Activated naive CD4-positive, alpha-beta T cell treated with anti-CD3 and anti-CD28 coated beads for 36 hours (primary cell): ENCODE measurements at places on chromosomes 7 and 10. TPM values are rescaled to one million over a fixed set of nuclear protein-coding genes. Genes with fewer than 3 reads are reported as not detected.

DNA sequence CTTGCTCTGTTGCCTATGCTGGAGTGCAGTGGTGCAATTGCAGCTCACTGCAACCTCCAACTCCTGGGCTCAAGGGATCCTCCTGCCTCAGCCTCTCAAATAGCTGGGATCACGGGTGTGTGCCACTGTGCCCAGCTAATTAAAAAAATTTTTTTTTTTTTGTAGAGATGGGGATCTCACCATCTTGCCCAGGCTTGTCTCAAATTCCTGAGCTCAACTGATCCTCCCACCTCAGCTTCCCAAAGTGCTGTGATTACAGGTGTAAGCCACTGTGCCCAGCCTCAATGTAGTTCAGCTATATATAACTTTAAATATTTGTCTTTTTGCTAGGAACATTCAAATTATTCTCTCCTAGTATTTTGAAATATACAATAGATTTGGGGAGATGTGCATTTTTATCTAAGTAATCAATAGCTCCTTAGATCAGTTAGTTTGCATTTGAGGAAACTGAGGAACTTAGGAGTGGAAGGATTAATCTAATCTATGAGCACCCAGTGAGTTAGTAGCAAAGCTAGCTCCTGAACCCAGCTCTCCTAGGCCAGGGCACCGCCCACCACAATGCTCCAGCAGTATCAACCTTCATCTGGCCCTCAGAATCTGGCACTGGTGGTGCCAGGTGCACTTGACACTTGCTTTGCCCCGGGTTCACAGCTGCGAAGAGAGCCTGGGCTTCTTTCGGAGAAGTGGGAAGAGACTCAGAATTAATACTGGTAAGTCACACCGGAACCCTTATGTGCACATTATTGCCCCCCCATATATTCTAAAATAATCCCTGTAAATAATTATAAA lies 5.9 kb upstream of the LRMDA start:
- H3K4me3 ChIP-seq, result no peak overlapping the region
- H3K4me1 ChIP-seq, result no peaks in the 10 kb centered on the region
- no peaks in the 10 kb centered on the region for H3K36me3 ChIP-seq
- H3K27ac ChIP-seq, result no peak overlapping the region
- peaks cover 14% of the 10 kb centered on the region for H3K27me3 ChIP-seq
- DNase-seq, result no peak

GRCh38 chr10:6074489-6075301 lies 12.5 kb upstream of the IL2RA start:
- H3K27me3 ChIP-seq, result no peaks in the 10 kb centered on the region
- peaks cover 55% of the 10 kb centered on the region for H3K4me1 ChIP-seq
- peak overlapping the region; percentile 59 for H3K27ac ChIP-seq
- DNase-seq, result peak; percentile 54
- H3K36me3 ChIP-seq, result no peaks in the 10 kb centered on the region

DNA sequence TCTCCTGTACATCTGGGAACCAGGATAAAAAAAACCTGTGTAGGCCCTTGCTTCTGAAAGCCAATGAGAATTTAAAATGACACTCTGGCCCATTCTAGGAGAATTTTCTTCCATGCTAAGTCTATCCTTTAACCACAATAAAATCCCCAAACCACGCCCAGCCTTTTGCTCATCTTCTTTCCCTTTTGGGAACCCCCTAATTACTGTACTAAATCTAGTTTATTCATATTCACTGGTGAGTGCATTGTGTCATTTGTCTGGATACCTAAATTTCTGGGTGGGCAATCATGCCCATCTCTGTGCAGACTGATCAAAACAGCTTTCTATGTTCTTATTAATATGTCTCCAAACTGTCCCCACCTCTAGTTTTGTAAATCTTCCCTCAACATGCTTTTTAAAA lies 11.7 kb upstream of the CDK14 start:
- H3K27ac ChIP-seq, result no peak overlapping the region
- no peaks in the 10 kb centered on the region for H3K4me1 ChIP-seq
- H3K4me3 ChIP-seq, result no peak overlapping the region

- H3K4me1 ChIP-seq, result peaks cover 42% of the 10 kb centered on the region
- no peak overlapping the region for H3K4me3 ChIP-seq
- H3K36me3 ChIP-seq, result peaks cover 14% of the 10 kb centered on the region
- no peak overlapping the region for H3K27ac ChIP-seq
- peak; percentile 18 for DNase-seq
Measured at GRCh38 chr10:62690703-62691102, 113.8 kb upstream of the ADO start.

GRCh38 chr10:72729528-72729927 lies 37.6 kb downstream of the MCU start:
- H3K27ac ChIP-seq, result no peak overlapping the region
- no peak overlapping the region for H3K4me3 ChIP-seq
- H3K4me1 ChIP-seq, result peaks cover 19% of the 10 kb centered on the region
- H3K27me3 ChIP-seq, result no peaks in the 10 kb centered on the region
- H3K36me3 ChIP-seq, result no peaks in the 10 kb centered on the region

GPR37 gene
- total RNA-seq, result not detected

SORCS3 gene
- not detected for total RNA-seq

DNA sequence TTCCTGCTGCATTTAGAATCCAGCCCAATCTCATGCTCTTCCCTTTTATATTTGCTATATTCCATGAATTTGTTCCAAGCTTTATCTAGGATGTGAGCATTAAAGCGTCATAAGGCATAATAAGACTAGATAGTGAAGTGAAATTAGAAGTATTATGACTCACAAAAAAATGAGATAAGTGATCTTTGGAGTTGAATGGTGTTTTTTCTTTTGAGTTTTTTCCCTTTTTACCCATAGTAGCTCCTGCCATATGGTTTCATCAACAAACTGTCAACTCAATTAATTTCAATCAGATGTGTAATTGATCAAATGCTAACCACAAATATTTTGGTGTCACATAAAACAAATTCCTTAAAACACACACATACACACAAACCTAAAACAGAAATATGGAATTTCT lies 17.0 kb downstream of the KLHDC10 start:
- H3K27me3 ChIP-seq, result no peaks in the 10 kb centered on the region
- no peak overlapping the region for H3K4me3 ChIP-seq
- DNase-seq, result no peak
- H3K27ac ChIP-seq, result no peak overlapping the region

GRCh38 chr7:51276967-51277366 lies 39.6 kb downstream of the COBL start:
- no peak overlapping the region for H3K27ac ChIP-seq
- H3K4me3 ChIP-seq, result no peak overlapping the region
- no peak for DNase-seq
- H3K36me3 ChIP-seq, result no peaks in the 10 kb centered on the region
- peaks cover 4% of the 10 kb centered on the region for H3K27me3 ChIP-seq

OPALIN gene
- not detected for total RNA-seq

TIMM23 gene
- total RNA-seq, result 54.3 TPM

GRCh38 chr7:134284011-134284410 lies 32.7 kb downstream of the SLC35B4 start:
- DNase-seq, result no peak
- H3K36me3 ChIP-seq, result no peaks in the 10 kb centered on the region
- H3K4me1 ChIP-seq, result no peaks in the 10 kb centered on the region
- H3K27ac ChIP-seq, result no peak overlapping the region

- no peak overlapping the region for H3K4me3 ChIP-seq
- H3K4me1 ChIP-seq, result peaks cover 6% of the 10 kb centered on the region
- no peak for DNase-seq
- no peak overlapping the region for H3K27ac ChIP-seq
- peaks cover 2% of the 10 kb centered on the region for H3K27me3 ChIP-seq
- H3K36me3 ChIP-seq, result no peaks in the 10 kb centered on the region
Measured at GRCh38 chr7:24135003-24135817, 148.8 kb upstream of the NPY start.

DNA sequence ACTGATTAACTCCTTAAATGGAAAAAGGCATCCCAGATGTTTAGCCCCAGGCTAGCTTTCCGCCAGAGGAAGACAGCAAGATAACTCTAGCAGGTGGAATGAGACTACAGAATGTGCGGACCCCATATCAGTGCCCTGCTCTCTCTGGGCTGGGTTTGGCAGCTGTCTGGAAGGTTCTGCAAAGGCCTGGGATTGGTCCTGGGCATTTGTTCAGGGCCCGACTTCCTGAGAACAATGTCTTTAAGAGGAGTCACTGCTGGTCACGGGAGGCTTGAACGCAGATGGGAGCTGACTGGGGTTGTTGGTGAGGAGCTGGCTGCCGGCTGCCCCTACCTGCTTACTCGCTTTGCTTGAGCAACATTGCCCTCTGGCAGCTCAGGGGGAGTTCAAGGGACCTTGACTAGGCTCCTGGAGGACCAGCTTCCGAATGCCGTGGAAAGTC lies 130.6 kb upstream of the BTBD16 start:
- DNase-seq, result no peak
- no peaks in the 10 kb centered on the region for H3K4me1 ChIP-seq
- peaks cover 4% of the 10 kb centered on the region for H3K27me3 ChIP-seq

TAS2R41 gene
- total RNA-seq, result not detected

- H3K27me3 ChIP-seq, result no peaks in the 10 kb centered on the region
- H3K4me1 ChIP-seq, result peaks cover 17% of the 10 kb centered on the region
- no peaks in the 10 kb centered on the region for H3K36me3 ChIP-seq
- H3K27ac ChIP-seq, result peak overlapping the region; percentile 0
- DNase-seq, result peak; percentile 89
- H3K4me3 ChIP-seq, result peak overlapping the region; percentile 69
Measured at GRCh38 chr10:30783939-30784501, 154.5 kb upstream of the LYZL2 start.

DNA sequence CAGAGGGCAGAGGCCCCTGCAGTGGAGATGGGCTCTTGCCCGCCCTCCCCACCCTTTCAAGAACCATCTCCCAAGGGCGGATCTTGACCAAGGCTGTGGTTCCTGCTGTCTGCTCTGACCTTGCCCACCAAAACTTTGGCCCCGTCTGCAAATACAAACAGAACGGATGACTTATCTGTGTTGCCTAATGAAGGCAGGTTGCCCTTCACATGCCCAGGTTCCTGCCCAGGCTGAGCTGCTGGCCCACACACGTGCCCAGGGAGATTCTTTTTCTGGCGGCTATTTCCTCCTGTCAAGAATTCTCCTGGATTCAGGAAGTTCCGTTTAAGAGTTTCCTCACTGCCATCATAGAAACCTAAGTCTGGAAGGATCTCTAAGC lies 78.3 kb downstream of the PROSER2 start:
- H3K4me1 ChIP-seq, result no peaks in the 10 kb centered on the region
- no peak overlapping the region for H3K4me3 ChIP-seq
- no peak overlapping the region for H3K27ac ChIP-seq
- DNase-seq, result no peak
- H3K27me3 ChIP-seq, result no peaks in the 10 kb centered on the region

DNA sequence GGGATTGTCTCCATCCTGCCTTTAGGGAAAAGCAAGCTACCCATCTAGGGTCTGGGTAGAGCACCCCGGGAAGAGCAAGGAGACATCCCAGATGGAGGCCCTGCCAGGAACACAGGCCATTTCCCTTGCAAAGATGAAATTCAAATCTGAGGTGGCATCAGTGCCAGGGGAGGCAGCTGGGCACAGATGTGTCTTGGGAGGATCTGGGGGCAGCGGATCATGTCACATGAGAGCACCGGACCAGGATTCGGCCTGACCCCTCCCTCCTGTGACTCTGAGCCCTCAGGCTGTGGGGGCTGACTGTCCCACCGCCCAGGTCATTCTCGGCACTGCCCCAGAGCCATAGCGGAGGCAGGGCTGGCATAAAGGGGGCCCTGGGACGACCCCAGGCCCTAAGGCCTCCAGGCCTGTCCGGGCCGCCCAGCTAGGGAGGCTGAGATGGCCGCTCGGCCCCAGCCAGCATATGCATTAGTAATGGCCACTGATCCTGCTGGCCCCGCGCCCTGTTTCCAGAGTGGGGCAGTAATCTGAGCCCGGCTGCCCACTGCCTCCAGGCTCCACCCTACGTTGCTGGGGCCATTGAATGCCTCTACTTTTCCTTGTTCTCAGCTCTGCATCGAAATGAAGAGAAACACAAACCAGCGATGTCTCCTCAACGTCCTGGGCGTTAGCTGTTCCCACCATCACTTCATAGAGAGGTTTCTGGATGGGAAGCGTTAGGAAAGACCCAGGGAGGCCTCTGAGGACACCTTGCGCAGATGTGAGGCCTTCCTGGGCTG lies 148.5 kb downstream of the UBE2H start:
- H3K4me3 ChIP-seq, result no peak overlapping the region
- no peak overlapping the region for H3K27ac ChIP-seq
- no peaks in the 10 kb centered on the region for H3K27me3 ChIP-seq

MMP21 gene
- total RNA-seq, result not detected

PRKAR1B gene
- total RNA-seq, result 15.8 TPM

FAM241B gene
- total RNA-seq, result 11.1 TPM

GRCh38 chr10:56449770-56450169 lies 88.7 kb upstream of the ZWINT start:
- no peak overlapping the region for H3K4me3 ChIP-seq
- no peaks in the 10 kb centered on the region for H3K4me1 ChIP-seq
- no peak for DNase-seq
- no peak overlapping the region for H3K27ac ChIP-seq

GRCh38 chr10:82089327-82089726 lies 214.3 kb downstream of the NRG3 start:
- H3K27ac ChIP-seq, result no peak overlapping the region
- DNase-seq, result no peak
- H3K4me3 ChIP-seq, result no peak overlapping the region
- H3K4me1 ChIP-seq, result no peaks in the 10 kb centered on the region
- H3K36me3 ChIP-seq, result no peaks in the 10 kb centered on the region
- H3K27me3 ChIP-seq, result no peaks in the 10 kb centered on the region

CRHR2 gene
- total RNA-seq, result not detected

DNA sequence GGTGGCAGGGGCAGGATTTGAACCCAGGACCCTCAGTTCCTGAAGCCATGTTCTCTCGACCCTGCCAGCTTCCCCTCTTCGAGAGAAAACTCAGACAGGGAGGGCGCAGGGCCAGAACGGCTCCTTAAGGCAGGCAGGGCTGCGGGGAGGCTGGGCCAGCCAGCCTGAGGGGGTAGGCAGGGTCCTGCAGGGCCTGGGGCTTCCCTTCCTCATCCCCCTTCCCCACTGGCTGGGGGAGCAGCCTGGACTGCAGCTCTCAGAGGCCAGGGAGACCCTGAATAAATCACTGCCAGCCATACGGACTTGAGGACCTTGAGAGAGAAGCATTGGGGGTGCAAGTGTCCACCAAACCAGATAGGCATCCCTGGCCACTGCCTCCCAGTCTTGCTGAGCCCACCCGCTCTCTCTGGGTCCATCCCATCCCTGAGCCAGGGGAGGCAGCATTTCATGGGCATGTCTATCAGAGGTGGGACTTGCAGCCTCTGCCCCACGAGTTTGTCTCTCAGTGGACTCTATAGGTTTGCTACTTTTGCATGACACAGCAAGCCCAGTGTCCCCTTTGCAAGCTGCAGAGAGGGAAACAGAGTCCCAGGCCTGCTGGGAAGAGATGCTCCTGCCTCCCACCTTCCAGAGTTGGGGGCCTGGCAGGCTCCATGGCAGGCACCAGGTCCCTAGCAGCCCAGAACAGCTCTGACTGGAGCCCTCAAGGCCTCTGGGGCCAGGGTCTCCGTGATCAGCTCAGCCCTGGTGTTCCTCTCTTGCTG lies 70.9 kb downstream of the MYL10 start:
- no peaks in the 10 kb centered on the region for H3K36me3 ChIP-seq
- H3K27ac ChIP-seq, result no peak overlapping the region

GRCh38 chr7:7972922-7973594 lies 4.5 kb downstream of the GLCCI1 start:
- H3K4me3 ChIP-seq, result peak overlapping the region; percentile 40
- no peaks in the 10 kb centered on the region for H3K36me3 ChIP-seq
- no peak overlapping the region for H3K27ac ChIP-seq
- DNase-seq, result peak; percentile 19

CNOT4 gene
- total RNA-seq, result 16.6 TPM

ADCY1 gene
- 0.30 TPM for total RNA-seq
